NAMALWA (cell line): ENCODE measurements at places on chromosomes 12 and 14.

DNA sequence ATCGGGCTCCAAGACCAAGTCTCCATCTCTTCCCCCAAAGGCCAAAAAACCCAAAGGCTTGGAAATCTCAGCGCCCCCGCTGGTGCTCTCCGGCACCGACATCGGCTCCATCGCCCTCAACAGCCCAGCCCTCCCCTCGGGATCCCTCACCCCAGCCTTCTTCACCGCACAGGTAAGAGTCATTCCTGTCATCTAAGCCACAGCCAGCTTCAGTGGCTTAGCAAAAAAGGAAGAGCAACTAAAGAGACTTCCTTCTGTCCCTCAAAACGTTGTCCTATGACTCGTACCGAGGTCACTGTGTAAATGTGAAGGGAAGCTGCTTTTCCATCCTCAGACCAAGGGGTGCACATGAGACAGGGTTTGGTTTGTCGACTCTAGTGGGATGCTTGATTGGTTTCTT lies 53.4 kb downstream of the ELK3 start:
- DNase-seq, result no peak

- no peak for DNase-seq
These were observed 165.4 kb upstream of the TMEM260 start for GRCh38 chr14:56414236-56414635.

DNA sequence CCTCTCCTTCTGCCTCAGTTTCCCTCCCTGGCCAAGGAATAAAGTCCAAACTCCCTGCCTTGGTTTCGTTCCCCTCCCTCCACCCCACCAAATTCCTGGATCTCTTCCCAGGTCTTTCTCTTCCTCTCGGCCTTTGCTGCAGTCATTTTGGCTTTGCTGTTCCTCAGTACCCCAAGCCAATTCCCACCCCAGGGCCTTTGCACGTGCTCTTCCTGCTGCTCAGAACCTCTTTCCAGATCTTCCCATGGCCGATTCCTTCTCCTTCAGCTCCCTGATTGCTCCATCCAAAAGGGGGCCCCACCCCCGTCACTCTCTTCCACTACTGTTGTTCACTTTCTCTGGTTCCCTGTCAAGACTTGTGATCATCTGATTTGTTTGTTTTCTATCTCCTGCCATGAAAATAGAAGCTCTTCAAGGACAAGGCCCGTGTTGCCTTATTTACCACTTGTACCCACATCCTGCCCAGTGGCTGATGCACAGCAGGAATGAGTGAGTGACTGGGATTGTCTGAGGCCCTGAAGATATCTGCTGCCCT lies 3.1 kb downstream of the HNF1A start:
- DNase-seq, result no peak

- DNase-seq, result no peak
These were observed 100.0 kb downstream of the PRIMA1 start for GRCh38 chr14:93688239-93688666.

DNA sequence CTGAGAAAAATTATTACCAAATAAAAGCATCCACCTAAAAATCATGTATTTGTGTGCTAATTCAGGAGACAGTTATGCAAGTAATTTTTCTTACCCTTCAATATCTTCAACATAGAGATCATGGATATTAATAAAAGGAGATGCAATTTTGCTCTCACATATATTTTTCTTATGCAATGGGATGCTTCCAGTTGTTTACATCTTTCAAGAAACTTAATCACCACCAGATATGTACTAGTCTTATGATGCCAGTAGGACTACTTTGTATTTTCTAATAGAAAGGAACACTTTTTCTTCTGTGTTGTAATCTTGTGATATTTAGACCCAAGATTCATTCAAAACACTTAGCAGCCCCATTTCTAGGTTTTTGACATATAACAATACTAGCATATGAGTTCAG lies 107.6 kb downstream of the NAV3 start:
- no peak for DNase-seq

GRCh38 chr12:69919495-69919894 lies 94.5 kb downstream of the MYRFL start:
- no peak for DNase-seq

- DNase-seq, result no peak
These were observed 268.6 kb upstream of the CRY1 start for GRCh38 chr12:107361970-107362369.
